ENCODE measurements at places on chromosomes 3 and 15. TPM values are rescaled to one million over a fixed set of nuclear protein-coding genes. Genes with fewer than 3 reads are reported as not detected.
A peak's percentile ranks its signal among the peaks of the same experiment; 100 is the strongest.

DNA sequence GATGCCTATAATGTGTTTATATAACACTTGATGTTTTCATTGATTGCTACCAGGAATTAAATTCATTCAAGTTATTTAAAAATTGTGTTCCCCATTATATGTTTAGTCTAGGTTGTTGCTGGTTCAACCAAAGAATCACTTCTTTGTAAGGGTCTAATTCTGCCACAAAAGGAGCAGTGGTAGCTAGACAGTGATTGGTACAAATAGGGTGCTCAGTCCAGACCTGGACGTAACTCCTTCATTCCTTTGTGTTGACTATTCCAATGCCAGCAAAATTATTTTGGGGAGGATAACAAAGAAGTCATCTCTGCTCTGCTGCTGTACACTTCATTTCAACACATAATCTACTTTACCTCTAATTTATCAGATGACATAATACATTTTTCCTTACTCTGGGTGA, 1.2 kb downstream of the CHMP2B start:
- DNase-seq: no peak

The OSTN gene
- total RNA-seq: not detected

GRCh38 chr3:184011230-184011876, 6.3 kb downstream of the ABCC5 start:
- DNase-seq: no peak

DNA sequence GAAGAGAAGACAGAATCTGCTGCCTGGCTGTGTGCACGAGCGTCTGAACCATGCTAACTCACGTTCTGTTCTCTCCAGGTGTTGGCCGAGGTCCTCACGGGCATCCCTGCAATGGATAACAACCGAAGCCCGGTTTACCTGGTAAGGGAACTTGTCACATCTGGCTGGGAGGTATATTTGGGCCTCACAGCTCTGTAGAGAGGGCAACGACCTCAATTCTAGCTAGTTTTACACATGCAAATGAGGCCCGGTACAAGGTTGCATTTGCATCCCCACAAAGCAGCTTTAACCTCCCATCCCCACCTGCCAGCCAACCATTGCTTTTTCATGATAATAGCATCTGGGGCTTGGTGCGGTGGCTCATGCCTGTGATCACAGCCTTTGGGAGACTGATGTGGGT, 22.0 kb upstream of the TATDN2 start:
- no peak for DNase-seq

- no peak for DNase-seq
Measured at GRCh38 chr15:40550341-40551037, 14.4 kb downstream of the CCDC32 start.

The CPA3 gene
- 1.7 TPM for total RNA-seq

DNA sequence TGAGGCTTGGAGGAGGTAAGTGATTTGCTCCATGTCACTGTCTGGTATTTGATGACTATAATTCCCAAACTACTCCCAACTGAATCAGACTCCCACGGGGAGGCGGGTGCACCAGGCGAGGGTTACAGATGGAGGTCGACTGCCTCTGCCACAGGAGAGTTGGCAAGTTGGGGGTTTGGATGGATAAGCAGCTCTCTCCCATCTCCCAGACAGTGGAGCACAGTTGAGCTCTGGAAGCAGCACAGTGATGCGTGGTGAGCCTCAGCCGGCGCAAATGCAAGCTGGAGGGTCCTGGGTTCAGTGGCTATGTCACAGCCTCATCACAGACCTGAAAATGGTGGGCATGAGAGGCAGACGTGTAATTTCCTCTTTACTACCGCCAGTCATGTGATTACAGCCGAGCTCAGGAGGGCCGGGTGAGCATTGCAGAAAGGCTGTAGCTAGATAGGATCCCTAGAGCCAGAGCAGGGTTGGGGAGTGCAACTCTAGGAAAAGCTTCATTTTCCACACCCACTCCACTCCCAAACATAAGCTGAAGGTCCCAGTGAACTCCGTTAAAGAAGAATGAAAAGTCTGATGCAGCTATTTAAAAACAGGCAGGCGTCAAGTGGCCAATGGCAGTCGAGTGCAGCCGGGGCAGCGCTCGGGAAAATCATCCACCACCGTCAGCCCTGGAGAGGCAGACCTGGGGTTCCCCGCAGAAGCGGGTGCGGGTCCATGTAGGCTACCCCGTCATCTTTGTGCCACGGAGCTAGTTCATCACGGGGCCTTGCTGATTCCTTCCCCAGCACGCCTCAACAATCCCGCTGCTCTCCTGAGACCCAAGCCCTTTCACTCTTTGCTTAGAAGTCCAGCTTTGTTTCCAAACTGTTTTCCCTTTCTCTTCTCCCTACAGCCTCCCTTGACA, 33.3 kb upstream of the VPS8 start:
- no peak for DNase-seq

The LMAN1L gene
- not detected for total RNA-seq

GRCh38 chr3:70000028-70000410, 486 bp downstream of the SAMMSON start:
- DNase-seq: no peak

The TXNRD3 gene
- total RNA-seq: 7.1 TPM

The SV2B gene
- not detected for total RNA-seq

GRCh38 chr3:177733233-177733632, 536.0 kb upstream of the TBL1XR1 start:
- no peak for DNase-seq

DNA sequence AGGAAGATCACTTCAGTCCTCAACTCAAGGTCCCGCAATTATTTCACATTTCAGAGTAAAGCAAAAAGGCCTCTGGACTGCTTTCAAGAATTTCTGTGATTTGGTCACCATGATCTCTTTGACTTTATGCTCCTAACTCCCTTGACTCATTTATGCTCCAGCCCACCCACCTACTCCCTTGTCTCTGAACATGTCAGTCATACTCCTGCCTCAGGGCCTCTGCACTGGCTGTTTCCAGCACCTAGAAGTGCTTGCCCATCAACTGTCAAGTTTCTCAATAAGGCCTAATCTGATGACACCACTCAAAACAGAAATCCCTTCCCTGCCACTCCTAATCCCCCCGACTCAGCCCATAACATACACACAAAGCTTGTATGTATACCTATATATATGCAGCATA, 36.1 kb upstream of the CSPG5 start:
- no peak for DNase-seq

The TMC3 gene
- total RNA-seq: not detected

DNA sequence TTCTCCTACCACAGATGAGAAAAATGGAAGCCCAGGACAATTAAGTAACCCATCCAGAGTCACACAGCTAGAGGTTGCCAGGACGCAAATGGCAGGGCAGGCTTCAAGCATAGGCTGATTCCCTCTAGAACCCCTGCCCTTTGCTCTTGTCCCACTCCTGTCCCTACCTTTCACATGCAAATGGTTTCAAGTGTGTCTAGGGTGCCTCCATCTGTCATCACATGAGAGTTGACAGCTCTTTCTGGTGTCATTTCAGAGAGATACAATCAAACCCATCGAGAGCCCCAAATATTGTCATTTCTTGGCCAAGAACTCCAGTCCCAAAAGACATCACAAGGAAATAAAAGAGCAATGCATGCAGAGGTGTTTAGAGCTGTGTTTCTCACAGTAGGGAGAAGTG, 23.7 kb downstream of the CCDC12 start:
- no peak for DNase-seq

- DNase-seq: no peak
Measured at GRCh38 chr15:48470096-48470495, 138.9 kb downstream of the DUT start.

The ROPN1 gene
- total RNA-seq: not detected

GRCh38 chr15:98740295-98740694, 92.0 kb downstream of the IGF1R start:
- DNase-seq: no peak

- no peak for DNase-seq
Measured at GRCh38 chr15:31437686-31438085, 111.1 kb downstream of the KLF13 start.

DNA sequence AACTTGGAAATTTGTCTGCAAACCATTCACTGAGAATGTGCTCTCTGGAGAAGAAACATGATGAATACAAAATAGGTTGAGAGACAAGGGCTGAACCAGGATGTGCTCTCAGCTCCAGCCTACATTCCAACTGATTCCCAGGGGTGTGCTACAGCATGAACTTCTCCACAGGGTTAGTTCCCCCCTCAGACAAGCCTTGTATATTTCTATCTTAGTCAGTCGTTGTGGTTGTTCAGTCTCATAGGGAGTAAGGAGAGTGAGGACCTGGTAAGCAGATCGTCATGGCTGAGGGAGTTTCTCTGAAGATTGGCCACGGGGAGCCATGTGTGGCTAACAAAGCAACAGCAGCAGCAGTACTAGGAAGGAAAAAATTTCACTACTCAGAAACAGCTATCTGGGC, 919.7 kb upstream of the CADM2 start:
- DNase-seq: no peak

- DNase-seq: no peak
Measured at GRCh38 chr15:56411122-56411749, 46.0 kb downstream of the TEX9 start.

DNA sequence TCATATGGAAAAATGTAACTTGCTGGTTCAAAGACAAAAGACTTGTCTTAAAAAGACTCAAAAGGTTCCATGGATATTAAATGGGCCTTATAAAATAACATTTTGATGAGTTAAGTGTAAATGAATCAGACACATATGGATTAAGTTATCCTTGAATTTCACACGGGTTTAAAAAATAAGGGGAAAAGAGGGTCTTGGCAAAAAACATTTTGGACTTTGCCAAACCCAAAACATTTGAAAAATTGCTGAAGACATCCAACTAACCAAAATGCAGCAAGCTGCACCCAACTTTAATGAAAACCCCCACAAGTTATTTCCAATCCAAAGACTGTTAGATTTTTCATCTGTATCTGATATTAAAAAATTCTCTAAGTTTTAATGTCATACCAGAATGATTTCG, 200.7 kb downstream of the MEIS2 start:
- no peak for DNase-seq

The SPTBN5 gene
- 19.0 TPM for total RNA-seq

The HYAL2 gene
- 279 TPM for total RNA-seq

The SEMA7A gene
- total RNA-seq: 1.7 TPM

The PCYT1A gene
- total RNA-seq: 65.5 TPM

The ATR gene
- 21.1 TPM for total RNA-seq

- no peak for DNase-seq
Measured at GRCh38 chr3:62101488-62101887, 271.9 kb downstream of the FEZF2 start.

The CPNE9 gene
- total RNA-seq: not detected

The XCR1 gene
- not detected for total RNA-seq

DNA sequence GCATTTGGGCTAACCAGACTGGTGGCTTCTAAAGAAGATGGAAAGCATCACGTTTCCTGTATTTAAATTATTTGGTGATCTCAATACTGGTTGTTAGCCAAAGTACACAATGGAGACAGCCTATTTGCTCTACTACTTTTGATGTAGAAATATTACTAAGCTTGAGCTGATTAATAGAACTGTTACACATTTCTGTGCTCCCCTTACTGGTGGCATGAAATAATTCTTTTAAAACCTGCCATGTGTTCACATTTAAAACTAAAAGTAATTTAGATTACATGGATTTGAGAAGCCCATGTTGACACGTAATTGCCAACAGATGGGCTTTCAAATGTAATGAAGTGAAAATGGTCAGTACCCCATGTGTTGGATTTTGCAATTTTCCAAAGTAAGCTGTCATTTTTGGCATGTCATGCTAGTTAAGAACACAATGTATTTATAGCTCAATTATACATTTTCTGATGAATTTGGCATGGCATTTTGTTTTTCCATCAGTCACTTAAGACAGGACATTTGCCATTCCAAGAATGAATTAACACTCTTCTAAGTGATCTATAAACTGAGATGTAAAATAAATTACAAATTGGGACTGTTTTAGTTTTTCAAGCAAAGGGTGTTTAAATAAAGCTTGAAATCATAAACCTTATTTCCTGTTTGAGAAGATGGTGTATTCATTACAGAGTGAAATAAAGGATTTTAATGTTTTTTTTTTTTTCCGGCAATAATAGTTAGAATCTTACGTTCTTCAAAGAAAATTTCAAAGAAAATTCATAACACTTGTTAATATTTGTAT, 10.8 kb upstream of the RARRES1 start:
- DNase-seq: no peak

DNA sequence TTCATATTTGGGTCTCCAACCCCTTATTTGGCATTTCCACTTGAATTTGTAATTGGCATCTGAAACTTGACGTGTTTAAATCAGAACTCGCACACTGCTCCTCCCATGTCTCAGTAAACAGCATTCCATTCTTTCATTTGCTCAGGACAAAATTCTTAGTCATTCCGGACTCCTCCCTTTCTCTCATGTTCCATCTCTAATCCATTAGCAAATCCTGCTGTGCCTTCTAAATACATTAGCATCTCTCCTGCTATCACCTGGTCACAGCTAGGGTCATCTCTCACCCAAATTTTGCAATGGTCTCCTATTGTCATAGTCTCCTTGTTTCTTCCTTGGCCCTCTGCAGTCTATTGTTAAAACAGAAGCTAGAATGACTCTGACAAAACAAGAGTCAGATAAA, 119.9 kb upstream of the CADPS start:
- DNase-seq: no peak

The OIP5 gene
- total RNA-seq: 11.4 TPM

The CCRL2 gene
- 3.9 TPM for total RNA-seq

- peak; percentile 23 for DNase-seq
Measured at GRCh38 chr15:30650012-30650929, 24.3 kb downstream of the ARHGAP11B start.

DNA sequence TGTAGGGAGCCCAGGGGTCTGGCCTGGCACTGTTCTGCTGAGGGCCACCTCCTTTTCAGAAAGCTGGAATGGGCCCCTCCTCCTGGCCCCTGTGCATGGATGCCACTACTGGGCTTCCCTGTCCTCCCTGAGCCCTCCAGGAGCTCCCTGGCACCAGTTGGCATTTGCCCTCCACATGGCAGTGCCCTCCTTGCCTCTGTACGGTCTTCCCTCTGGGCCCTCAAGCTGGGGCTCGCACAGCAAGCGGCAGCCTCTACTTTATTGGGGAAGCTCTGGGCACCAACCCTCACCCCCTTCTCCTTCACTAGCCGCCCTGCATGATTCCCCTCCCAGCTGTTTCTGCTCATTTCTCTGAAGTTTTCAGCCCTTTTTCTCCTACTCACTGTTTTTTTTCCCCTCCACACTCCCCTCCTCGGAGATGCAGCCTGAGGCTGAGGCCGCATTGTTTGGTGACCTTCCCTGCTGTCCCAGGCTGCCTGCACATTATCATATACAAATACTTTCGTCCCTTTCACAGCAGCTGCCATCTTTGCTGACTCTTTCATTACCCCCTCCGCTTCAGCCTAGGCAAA, 127.3 kb downstream of the EEFSEC start:
- no peak for DNase-seq

The ZNF197 gene
- total RNA-seq: 7.1 TPM

GRCh38 chr15:88830016-88830415, 26.8 kb downstream of the ACAN start:
- DNase-seq: no peak

- DNase-seq: no peak
Measured at GRCh38 chr3:73405853-73406252, 218.9 kb downstream of the PDZRN3 start.

The KCNMB3 gene
- total RNA-seq: 2.3 TPM

- no peak for DNase-seq
Measured at GRCh38 chr15:82647045-82647834, at the start of gene CPEB1. TSS of gene CPEB1 (minus strand) at chr15:82647363. CDS start at chr15:82628459, 18,904 bp downstream.

The PLSCR5 gene
- not detected for total RNA-seq

Data from endothelial cell of umbilical vein (primary cell).